Progenitor cell of endocrine pancreas (in vitro differentiated cells): ENCODE measurements at places on chromosomes 12 and 14.

GRCh38 chr12:6088921-6089747 lies 35.3 kb downstream of the VWF start:
- DNase-seq: no peak

GRCh38 chr12:124398578-124399227 lies 103.8 kb downstream of the RFLNA start:
- DNase-seq: no peak

DNA sequence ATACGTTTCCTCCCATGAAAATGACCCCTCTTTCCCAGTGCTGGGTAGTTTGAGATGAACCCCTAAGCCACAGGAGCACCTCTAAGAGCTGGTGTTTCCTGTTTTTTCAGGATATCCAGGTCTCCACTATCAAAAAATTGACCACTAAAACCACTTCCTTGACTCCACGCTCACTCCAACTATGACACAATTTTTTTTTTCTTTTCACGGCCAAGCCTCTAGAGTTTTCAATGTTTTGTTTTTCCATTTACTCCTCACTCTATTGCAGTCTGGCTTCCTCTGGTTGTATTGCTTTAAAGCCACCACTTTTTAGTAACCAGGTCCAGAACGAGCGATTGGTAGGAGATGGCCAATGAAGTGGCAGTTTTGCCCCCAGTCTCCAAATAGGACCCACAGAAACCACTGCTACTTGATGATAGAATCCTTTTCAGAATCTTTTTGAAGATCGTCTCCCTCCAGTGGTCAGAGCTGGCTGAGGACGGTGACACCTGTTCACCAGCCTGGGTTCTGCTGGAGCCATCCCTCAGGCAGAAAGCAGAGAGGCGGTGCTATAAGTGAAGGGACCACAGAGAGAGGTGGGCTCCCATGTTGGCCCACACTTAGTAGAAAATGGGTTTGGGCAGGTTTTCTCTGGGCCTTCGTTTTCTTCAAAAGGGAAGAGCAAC lies 454.4 kb downstream of the VRK1 start:
- no peak for DNase-seq

DNA sequence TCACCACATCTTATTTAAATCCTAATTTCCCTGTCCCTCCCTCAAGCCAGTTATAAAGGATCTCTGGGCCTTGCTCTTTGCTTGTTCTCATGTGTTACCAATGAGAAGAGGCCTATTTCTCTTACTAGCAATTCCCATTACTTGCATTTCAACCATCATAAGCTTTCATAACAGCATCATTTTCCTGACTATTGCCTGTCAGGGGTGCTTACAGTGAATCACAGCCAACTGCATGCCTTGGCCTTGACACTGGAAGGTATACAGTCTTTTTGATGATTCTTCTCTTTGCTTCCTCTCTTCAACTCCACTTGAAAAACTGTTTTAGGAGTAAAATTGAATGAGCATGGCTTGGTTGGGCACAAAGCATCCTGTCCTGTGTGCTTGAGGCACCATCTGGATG lies 127.0 kb downstream of the NPAS3 start:
- no peak for DNase-seq

GRCh38 chr12:67358781-67359338 lies 89.7 kb downstream of the CAND1 start:
- DNase-seq: no peak

DNA sequence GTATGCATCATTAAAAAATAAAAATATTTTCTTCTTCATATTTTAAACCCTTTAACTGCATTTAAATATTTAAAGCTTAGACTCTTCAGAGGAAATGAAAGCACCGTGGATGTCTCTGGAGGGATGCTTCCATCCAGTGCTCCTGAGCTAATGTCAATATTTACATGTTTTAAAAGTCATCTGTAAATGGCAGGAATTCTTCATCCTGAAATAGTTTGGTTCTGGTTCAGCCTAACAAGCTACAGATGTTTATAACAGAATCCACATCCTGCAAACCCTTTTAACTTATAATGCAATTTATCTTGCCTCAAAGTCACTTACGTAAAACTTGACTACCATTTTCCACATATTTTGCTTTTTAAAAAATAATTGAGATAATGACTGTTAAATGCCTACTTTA lies 1207.3 kb downstream of the SLC16A7 start:
- DNase-seq: no peak

DNA sequence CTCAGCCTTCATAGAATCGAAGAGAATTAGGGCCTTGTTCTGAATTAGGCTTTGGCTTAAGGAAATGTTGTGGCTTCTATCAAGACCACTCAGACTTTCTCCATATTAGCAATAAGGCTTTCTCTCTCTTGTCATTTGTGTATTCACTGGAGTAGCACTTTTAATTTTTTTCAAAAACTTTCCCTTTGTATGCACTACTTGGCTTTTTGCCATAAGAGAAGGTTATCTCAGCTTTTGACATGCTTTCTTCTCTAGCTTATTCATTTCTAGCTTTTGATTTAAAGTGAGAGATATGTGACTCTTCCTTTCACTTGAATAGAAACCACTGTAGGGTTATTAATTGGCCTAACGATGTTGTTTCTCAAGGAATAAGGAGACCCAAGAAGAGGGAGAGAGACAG lies 244.2 kb downstream of the GPHN start:
- no peak for DNase-seq

DNA sequence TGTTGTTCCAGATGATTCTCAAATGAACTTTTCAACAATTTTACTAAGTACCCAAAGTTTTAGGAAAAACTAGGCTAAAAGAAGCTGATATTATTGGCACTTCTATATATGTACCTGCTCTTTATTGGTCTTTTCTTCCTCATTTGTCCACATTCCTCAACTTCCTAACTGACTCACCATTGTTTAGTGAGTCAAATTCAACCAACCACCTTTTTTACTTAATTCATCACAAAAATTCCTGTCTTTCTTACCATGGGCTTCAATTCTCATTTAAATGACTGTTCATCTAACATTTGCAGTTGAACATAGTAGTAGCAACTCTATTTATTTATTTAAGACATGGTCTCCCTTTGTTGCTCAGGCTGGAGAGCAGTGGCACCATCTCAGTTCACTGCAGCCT lies 47.6 kb upstream of the SLC2A13 start:
- DNase-seq: no peak

GRCh38 chr14:39469094-39469710 lies 37.0 kb upstream of the FBXO33 start:
- no peak for DNase-seq

- DNase-seq: no peak
Observed at GRCh38 chr14:66496188-66496807, 10.1 kb downstream of the CCDC196 start.

- DNase-seq: no peak
Observed at GRCh38 chr12:71799106-71799505, 40.5 kb upstream of the TBC1D15 start.

DNA sequence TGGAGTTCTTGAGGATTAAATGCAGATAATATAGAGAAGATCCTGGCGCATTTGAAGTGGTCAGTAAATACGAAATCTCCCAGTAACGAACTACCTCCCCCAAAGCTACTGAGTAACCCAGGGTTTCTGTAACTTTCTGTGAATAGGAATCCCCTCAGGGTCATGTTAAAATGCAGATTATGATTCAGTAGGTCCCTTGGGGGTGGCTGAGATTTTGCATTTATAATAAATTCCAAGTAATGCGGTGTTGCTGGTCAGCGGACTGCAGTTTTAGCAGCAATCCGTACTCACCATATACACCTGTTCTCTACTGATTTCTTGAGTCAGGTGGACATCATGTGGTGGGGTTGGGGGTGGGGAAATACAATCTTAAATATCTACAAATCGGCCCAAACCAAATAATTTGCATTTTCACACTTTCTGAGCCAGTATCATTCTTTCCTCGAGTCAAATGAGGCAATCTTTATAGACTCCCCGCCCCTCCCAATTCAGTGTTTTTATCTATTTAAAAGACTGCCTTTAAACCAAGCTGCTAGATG lies 868 bp downstream of the SPATA7 start:
- DNase-seq: no peak

DNA sequence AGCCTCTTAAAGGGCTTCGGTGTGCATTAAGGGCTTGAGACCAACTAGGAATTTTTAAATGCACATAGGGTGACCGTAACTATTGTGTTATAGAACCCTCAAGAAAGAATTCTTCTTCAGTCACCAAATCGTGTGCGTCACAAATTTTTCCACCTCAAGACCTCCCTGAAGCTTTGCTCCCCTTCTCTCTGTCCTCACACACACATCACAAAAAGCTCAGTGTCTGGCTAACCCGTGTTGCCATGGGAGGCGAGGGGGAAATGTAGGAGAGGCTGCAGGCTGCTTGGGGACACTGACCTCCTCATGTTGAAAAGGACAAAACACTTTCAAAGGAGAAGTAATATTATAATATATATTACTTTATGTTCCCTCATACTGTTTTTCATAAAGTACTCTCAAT lies 10.6 kb downstream of the SSPN start:
- no peak for DNase-seq

DNA sequence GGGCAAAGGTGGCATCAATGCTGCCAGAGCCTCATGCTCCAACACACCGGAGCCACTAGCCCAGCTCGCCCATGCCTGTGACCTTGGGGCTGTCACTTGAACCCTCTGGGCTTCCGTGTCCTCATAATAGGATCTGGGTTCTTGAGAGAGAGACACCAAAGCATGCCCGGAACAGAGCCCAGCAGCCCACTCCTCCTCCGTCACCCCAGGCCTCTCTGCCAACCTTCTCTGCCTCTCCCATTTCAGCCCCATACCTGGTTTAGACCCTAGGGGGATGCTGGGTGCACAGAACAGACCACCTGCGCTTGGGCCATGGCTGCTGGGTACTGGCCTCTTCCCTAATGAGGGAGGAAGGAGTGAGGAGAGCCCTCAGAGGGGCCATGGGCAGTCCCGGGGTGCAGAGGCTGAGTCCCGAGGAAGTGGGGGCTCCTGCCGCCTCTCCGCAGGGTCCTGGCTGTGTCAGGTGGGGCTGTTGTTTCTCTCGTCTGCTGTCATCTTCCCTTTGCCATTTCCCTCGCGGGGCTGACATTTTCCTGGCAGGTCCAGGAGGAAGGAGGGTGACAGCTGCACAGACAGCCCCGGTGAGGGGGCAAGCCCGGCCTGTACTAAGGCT lies 172.4 kb upstream of the RTL1 start:
- DNase-seq: peak; percentile 8

DNA sequence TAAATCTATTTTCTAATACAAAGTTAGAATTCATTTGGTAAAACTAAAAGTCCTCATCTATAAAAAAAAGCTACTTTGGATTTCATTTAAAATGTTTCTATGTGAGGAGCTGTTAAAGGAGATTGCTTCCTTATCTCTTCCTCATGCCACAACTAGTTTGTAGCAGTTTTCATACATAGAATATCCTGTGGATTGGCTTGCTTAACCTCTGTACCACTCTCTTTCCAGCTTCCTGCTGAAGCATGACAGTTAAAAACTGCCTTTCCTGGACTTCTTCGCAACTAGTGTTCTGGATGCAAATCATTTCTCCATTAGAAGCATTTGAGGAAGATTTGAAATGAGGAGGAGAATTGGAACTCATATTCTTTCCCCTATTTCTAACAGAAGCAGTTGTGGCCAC lies 49.6 kb downstream of the ST8SIA1 start:
- DNase-seq: no peak

DNA sequence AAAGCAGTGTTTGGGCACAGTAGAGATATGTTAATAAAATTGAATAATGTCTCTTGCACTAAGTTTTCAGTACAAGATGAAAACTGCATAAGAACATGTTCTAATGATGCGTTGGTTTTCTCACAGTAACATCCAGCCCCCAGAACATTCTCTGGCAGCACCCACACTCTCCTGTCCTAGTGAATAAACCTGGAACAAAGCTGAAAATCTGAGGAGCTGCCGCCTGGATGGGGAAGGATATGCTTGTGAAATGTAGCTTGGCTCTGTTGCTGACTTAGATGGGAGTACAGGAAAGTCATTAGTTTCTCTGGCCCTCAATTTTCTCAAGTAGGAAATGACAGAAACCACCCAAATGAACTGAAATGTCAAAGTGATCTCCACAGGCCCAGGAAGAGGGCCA lies 323.8 kb downstream of the APAF1 start:
- no peak for DNase-seq

GRCh38 chr14:93219103-93219726 lies 12.2 kb downstream of the UBR7 start:
- no peak for DNase-seq

GRCh38 chr12:108365324-108365723 lies 26.2 kb upstream of the CMKLR1 start:
- no peak for DNase-seq

DNA sequence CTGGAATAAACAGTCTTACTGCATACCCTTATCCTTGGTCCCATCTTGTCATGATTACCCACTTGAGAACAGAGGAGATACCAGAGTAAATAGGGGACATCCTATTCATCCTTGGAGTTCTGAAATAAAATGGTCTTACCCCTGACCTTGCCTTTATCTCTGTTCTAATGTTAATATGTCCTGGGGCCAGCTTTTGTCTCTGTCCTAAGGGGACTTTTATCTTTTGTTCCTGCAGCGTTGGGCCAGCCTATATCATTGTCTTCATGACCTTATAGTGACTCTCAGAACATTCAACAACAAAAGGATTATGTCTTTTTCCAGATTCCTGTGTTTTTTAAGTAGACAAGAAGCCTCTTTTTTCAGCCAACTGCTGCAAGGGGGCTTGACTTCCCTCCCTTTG lies 1057.5 kb downstream of the LRFN5 start:
- DNase-seq: no peak

DNA sequence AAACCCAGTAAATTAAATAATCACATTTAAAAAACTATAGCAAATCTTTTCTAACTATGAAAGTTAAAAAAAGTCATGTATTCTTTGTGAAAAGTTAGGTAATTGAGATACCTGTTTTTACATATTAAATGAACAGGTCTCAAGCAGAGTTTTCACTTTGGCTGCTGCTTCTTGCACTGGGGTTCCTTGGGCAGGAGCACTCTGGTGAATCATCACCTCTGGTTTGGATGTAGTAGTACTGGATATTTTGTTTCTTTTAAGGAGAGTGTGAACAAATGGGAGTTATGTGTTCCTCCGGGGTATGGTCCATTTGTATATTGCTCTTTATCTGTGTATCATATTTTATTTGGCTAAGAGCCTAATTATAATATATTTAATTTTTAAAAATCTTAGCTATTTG lies 82.7 kb downstream of the FUT8 start:
- DNase-seq: no peak

GRCh38 chr14:95577870-95578269 lies 43.0 kb downstream of the GLRX5 start:
- DNase-seq: no peak

DNA sequence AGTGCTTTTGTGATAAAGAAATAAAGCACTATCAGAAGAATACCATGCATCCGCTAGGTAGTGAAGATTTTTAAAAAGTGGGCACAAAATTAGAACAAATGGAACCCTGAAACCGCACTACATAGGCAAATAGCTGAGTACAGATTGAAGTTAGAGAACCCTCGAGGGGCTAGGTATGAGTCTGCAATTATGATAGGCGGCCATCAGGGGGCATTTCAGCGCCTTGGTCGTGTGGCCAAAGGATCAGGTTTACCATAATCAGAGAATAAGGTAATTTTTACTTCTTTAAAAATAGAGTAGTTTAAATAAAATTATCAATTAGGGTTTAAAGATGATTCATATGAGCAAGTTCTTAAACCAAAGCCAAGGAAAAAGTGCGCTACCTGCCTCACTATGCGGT lies 129.8 kb downstream of the TMX1 start:
- no peak for DNase-seq
